AML-193 (cell line): ENCODE measurements at places on chromosomes 11 and 22.

- no peak for DNase-seq
Measured at GRCh38 chr11:131372234-131372962, 2.0 kb downstream of the NTM start.

DNA sequence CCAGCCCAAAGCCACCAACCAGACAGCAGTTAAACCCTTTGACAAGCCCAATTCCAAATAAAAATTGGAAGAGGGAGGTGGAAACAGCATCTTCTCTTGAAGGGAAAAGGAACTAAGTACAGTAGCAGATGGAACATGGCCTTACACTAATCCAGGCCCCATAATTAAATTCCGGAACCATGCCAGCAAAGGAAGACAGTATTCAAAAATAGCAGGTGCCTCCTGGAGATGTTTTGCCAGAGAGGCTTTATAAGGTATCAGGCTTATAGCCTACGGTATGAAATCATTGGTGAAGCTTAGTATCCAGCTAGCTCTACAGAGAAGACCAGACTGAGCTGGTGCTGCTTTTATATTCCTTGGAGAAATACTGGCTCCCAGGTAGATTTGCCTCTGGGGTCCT, 344.1 kb upstream of the API5 start:
- no peak for DNase-seq

- DNase-seq = no peak
Measured at GRCh38 chr11:1118755-1119603, 38.8 kb upstream of the MUC5AC start.

DNA sequence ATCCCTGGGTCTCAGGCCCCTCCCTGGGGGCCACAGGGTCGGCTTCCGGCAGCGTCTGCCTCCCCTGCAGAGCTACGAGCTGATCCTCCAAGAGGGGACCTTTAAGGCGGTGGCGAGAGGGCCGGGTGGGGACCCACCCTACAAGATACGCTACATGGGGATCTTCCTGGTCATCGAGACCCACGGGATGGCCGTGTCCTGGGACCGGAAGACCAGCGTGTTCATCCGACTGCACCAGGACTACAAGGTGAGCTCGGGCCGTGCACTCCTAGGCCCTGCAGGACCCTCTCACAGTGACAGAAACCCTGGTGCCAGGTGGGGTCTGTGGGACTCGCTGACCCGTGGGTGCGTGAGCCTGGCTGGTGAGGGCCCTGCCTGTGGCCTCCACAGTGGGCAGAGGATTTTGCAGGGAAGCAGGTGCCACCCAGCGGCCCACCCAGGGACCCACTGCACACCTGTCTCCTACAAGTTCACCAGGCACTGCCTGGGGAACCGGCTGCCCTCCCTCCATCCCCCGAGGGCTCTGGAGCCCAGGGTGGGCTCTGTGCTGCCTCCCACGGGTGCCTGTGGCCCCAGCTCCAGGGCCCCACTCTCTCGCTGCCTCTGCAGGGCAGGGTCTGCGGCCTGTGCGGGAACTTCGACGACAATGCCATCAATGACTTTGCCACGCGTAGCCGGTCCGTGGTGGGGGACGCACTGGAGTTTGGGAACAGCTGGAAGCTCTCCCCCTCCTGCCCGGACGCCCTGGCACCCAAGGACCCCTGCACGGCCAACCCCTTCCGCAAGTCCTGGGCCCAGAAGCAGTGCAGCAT, 13.7 kb downstream of the MUC5B start:
- DNase-seq = no peak

DNA sequence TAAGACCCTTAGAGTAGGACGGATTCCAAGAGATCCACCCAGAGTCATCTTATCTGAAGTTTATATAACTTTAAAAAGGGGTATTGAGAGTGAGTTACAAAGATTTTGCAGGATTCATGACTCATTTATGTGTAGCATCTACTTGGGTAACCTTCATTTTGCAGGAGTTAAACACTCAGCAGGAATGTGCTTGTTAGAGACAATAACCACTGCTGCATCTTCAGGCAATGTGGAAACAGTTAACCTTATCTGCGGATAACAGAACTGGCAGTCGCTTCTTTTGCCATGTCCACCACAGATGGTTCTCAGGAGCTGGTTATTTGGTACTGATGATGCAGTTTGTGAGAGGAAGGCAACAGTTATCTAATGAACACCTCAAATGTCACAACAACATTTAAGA, 417.9 kb upstream of the DDI1 start:
- no peak for DNase-seq

GRCh38 chr11:120985718-120986569, 38.0 kb upstream of the TBCEL start:
- DNase-seq = no peak

GRCh38 chr22:43167001-43167589, 15.7 kb downstream of the TSPO start:
- DNase-seq = no peak

DNA sequence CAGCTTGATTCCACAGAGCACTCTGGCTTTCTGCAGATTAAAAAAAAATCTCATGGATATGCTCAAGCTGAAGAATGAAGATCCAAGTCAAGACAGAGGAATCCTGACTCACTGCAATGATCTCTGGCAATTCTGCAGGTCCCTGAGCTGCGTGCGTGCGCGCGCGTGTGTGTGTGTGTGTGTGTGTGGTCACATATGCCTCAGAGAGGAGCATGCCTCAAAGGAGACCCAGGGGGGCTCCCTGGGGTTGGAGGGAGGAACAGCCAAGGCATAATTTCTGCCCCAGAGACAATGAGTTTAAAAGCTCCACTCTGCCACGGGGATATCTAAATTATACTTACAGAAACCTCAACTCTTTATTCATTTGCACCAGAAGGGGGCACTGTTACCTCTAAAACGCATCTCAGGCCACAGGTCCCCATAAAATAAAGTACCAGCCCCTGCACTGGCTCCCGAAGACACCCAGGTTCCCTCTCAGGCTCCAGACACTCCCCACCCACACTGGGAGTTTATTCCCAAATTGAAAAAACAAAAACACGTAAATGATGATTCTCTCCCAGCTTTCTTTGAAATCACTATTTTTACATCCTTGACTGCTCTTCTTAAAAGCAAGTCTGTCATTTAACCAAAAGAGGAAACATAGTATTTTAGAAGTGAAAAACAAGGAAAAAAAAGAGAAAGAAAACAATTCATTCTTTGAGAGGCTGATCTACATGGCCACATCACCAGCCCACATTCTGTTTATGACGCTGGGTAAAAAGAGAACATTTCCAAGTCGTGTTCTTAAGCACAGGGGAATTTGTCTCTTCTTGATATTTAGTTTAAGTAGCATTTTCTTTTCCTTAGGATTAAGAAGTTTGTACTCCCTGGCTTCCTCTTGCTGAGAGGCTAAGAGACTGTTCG, 401.0 kb downstream of the LARGE1 start:
- DNase-seq = peak; percentile 5

GRCh38 chr11:57301711-57302423, 22.9 kb downstream of the TNKS1BP1 start:
- DNase-seq = no peak

- no peak for DNase-seq
Measured at GRCh38 chr11:16031210-16031609, 325.1 kb downstream of the SOX6 start.

GRCh38 chr11:36352922-36353321, 56.8 kb downstream of the PRR5L start:
- DNase-seq = no peak

DNA sequence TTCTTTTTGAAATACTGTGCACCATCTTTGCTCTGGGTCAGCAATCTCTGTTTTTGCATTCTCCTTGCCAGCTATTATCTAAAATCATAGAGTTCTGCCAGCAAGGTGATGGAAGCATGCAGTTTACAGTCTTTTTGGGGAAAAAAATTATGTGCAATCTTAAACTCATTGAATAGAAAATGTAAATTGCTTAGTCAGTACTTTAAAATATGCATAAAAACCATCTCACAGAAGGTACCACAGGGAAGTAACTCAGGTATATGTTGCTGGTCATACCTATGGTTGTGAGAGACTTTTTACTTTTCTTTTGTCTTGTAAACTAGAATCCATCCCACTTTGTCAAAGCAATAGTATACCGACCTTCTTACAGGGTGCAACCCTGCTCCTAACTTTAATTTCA, 469.8 kb upstream of the ANO3 start:
- no peak for DNase-seq

DNA sequence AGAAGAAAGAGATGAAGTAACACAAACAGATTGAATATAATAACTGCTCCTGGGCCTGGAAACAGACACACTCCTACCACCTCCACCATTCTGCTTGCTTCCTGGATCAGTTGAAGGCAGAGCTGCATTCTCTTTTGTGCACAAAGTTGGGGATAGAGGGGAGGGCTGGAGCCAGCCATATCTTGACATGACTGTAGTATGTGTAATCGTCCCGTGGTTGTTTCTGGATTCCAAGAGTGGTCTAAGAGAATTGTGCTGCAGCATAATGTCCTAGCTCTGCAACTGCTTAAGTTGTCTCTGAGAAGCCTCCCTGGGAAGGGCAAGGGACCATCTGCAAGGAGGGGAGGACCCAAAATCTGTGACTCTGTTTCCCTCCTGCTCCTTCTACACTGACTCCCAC, 3.2 kb downstream of the CRY2 start:
- DNase-seq = no peak

- no peak for DNase-seq
Measured at GRCh38 chr11:7300281-7300680, 48.6 kb downstream of the SYT9 start.

- DNase-seq = no peak
Measured at GRCh38 chr11:709109-709997, 3.3 kb downstream of the EPS8L2 start.

GRCh38 chr11:95650276-95650675, 139.3 kb downstream of the FAM76B start:
- DNase-seq = peak; percentile 32

DNA sequence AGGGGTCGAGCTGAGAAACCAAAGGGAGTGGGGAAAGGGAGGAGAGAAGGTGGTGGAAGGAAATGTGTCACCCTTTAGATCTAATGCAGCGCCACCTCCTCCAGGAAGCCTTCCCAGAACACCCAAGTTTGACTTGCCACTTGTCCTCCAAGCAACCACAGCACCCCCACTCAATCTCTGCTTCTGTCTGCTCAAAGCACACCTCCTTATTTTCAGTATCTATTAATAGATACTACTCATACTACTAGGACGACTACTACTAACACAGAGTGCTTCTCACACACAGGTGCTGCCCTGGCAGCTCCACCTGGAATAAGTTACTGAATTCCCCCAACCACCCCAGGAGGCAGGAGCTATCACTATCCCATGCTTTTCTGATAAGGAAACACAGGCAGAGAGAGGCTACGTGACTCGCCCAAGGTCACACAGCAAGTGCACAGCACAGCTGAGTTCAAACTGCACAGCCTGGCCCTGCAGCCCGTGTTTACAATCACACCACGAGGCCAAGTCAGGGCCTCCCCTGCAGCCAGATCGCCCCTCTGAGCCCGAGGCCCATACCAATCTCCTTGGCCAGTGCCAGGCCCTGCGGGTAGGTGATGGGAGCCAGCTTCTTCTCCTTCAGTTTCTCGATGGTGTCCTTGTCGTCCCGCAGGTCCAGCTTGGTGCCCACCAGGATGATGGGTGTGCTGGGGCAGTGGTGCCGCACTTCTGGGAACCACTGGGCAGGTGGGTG, 13.2 kb downstream of the RAC2 start:
- no peak for DNase-seq

DNA sequence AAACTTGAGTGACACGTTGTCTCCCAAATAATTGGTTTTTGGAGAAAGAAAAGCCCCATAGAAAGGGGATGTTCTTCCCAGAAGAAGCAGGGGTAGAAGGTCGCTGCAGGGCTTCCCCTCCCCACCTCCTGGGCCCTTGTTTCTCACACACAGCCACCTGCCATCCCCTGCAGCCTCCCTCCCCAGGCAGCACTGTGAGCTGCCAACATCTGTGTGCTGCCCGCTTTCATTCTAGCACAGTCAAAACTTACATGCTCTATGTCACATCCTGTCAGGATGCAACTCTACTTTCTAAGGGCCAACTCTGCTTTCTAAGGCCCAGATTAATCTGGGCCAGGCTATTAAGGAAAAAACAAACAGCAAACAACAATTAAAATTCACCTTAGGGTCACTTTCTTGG, 309.4 kb upstream of the ZC3H12C start:
- no peak for DNase-seq

- no peak for DNase-seq
Measured at GRCh38 chr11:120539667-120540369, 28.3 kb downstream of the GRIK4 start.
